GM12892 (cell line): ENCODE measurements at places on chromosomes 12 and 14.

GRCh38 chr12:29970501-29970900, 186.8 kb upstream of the TMTC1 start:
- no peak for DNase-seq

GRCh38 chr12:108854451-108855283, 2.7 kb downstream of the SSH1 start:
- DNase-seq, result no peak

DNA sequence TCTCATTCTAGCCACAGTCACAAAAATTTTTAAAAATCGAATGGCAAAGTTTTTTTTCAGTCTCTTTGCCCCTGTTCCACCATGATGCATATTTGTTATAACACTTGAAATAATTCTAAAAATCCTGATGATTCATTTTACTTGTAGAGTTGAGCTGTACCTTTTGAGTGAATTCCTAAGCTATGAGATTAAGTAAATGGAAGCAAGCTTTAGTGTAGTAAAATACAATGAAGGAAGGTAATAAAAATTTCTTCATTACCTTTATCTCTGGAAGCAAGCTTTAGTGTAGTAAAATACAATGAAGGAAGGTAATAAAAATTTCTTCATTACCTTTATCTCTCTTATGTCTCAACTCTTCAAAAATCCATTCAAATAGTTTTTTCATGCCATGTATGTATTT, 46.1 kb downstream of the TMTC3 start:
- DNase-seq, result no peak

- DNase-seq, result no peak
Measured at GRCh38 chr14:51849097-51849496, 11.3 kb upstream of the GNG2 start.

DNA sequence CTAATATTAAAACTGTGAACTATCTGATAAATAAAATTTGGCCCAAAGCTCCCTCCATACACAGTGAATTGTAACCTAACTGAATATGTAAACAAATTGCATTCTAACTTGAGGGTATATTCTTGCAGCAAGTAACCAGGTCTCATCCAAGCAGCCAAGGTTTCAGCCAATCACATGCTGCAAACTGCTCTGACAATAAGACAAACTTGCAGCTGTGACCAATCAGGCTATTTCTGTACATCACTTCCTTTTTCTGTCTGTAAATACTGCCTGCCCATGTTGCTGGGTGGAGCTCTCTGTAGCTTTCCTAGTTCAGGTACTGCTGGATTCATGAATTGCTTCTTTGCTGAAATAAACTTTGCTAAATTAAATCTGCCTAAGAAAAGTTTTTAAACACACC, 499.0 kb downstream of the GALC start:
- no peak for DNase-seq

GRCh38 chr12:10205220-10205807, 7.4 kb upstream of the GABARAPL1 start:
- no peak for DNase-seq

- no peak for DNase-seq
Measured at GRCh38 chr14:93961620-93962019, 14.8 kb downstream of the ASB2 start.

DNA sequence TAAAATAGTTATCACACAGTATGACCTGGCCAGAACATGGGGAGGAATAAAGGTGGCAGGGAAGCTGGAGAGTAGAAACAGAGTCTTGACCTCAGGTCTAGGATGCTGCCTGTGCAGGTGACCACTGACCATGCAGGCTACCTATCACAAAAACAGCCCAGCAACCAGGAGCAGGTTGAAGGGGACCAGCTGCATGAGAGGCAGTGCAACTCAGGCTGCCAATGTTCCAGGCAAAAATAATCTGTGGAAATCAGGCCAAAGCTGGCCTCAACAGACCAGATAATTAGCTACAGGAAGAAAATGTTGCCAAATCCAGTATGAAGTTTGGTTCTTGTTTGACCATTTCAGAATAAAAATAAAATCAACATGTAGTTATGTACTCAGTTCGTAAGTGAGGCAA, 72.6 kb downstream of the PDE6H start:
- no peak for DNase-seq

GRCh38 chr14:68767248-68767645, 25.6 kb downstream of the ZFP36L1 start:
- DNase-seq, result no peak

GRCh38 chr14:24840204-24840893, 206.4 kb upstream of the GZMB start:
- no peak for DNase-seq

GRCh38 chr12:43737646-43738045, 20.9 kb downstream of the PUS7L start:
- DNase-seq, result no peak

DNA sequence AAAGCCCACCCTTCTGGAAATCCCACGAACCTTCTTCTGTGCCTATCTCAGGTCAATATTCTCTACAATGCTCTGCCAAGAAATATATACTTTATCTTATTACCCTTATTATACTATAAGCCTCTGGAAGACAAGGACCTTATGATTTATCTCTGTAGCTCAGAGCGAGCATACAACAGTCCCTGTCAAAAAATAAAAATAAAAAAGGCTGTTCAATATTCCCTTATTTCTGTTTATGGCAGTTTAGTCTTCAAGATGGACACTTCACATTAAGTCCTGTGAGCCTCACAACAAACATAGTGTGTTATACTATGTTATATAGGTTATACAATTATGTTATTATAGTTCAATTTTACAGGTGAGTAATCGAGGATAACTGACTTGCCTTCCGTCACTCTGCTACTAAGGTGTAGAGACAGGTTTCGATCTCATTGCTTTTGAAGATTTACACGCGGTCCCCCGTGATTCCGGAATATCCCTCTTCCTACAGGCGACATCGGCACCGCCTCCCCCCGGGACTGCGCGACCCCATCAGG, 562 bp downstream of the EAPP start:
- no peak for DNase-seq

GRCh38 chr14:60859525-60859924, 121.4 kb downstream of the TRMT5 start:
- no peak for DNase-seq

DNA sequence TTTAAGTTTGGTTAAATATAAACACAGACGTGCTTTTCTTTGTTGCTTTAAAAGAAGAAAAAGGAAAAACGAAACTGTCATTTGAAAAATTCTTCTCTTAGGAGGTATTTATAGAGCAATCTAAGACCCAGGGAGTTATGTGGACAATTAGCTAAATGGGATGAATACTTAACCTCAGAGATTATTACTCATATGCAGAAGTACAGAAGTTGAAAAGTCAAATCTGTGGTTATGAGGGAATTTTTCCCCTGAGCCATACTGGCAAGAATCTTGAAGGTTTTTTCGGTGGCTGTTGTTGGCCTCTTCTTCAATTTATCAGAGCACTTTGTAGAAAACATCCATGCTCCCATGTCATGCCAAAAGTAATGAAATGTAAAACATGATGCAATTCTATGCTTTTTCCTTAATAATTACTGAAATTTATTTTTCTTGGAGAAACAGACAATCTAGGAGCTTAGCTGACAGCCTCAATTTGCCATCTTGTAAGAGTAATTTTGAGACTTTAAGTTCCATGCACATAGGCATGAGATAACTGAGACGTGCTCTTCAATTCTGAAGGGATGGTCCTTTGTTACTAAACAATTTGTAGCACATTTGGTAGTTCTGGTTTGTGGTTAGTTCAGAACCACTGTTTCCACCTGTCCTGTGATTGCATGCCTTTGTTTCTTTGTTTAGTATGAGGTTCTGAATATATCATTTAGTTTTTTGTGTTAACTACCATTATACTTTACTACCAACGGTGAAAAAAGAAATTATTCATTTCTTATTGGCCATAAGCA, 126.6 kb downstream of the BCAT1 start:
- DNase-seq, result no peak

GRCh38 chr12:120261951-120262851, 3.3 kb downstream of the PXN start:
- DNase-seq, result no peak

- no peak for DNase-seq
Measured at GRCh38 chr12:58247633-58248032, 306.3 kb downstream of the ATP23 start.

GRCh38 chr14:26500028-26500427, 97.8 kb downstream of the NOVA1 start:
- no peak for DNase-seq

GRCh38 chr14:93731753-93732152, 56.5 kb downstream of the PRIMA1 start:
- no peak for DNase-seq

- no peak for DNase-seq
Measured at GRCh38 chr14:104304451-104305351, 166.3 kb downstream of the KIF26A start.
